Cortex of kidney (tissue), 1 donor: ENCODE measurements at places on chromosomes 7 and 10.

DNA sequence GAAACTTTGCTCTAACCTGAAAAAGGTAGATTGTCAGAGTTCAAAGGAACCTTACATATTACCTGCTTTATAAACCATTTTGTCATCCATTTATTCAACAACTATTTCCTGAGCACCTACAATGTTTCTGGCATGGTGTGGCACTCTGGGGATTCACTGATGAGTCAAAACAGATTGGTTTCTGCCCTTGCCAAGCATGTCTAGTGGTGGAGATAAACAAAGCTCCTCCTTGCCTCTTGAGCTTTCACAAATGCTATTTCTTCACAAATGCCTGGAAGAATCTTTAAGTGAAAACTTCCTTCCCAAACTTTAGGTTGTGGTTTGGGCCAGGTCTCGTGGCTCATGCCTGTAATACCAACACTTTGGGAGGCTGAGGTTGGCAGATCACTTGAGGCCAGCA, 85.1 kb upstream of the RELN start:
- no peak for DNase-seq

GRCh38 chr10:120555842-120556532, 99.0 kb downstream of the PLPP4 start:
- DNase-seq = no peak

GRCh38 chr10:91493313-91493712, 83.2 kb downstream of the HECTD2 start:
- no peak for DNase-seq

- no peak for DNase-seq
Measured at GRCh38 chr7:127287133-127287532, 34.4 kb upstream of the GRM8 start.

DNA sequence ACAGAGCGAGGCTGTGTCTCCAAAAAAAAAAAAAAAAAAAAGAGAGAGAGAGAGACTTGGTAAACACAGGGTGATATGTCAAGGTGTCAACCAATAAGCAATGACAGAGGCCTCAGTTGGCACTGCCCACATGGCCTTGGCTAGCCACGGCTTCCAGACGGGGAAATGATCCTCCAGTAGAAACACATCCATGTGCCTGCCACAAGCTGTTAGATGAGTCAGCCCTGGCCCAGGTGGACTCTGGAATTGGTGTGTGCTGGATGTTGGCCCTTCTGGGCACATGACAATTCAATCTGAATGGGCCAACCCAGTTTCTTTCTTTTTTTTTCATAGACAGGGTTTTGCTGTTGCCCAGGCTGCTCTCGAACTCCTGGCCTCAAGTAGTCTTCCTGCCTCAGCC, 13.7 kb downstream of the RFC2 start:
- DNase-seq = no peak

DNA sequence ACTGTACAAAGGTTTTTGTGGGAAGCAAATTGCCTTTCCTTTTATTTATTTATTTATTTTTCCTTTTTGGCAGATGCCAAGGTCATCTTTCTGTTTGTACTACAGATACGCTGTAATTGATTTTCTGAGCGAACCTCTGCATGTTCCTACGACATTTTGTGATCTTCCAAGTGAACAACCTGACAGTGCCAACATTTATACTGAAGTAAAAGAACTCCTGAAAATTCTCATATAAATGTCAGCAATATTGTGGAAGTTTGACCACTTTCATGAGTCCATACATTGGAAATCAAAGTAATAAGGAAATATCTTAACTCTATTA, 86.8 kb upstream of the EEPD1 start:
- DNase-seq = no peak

GRCh38 chr10:4070921-4071660, 286.1 kb upstream of the KLF6 start:
- DNase-seq = no peak

DNA sequence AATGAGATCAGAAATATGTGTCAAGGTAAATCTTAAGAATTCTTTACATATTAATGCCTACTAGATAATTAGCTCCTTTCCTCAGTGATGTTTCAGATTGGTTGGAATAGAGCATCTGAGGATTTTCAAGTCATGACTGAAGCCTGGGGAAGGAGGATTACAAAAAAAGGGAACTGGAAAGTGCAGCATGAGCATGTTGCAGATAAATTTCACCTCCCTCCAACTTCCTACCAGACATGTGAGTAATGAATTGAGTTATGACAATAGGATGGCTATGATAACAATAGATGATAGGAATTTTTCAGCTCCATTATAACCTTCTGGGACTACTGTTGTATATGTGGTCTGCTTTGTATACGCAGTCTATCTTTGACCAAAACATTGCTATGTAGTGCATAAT, 104.2 kb upstream of the RAB18 start:
- DNase-seq = no peak

DNA sequence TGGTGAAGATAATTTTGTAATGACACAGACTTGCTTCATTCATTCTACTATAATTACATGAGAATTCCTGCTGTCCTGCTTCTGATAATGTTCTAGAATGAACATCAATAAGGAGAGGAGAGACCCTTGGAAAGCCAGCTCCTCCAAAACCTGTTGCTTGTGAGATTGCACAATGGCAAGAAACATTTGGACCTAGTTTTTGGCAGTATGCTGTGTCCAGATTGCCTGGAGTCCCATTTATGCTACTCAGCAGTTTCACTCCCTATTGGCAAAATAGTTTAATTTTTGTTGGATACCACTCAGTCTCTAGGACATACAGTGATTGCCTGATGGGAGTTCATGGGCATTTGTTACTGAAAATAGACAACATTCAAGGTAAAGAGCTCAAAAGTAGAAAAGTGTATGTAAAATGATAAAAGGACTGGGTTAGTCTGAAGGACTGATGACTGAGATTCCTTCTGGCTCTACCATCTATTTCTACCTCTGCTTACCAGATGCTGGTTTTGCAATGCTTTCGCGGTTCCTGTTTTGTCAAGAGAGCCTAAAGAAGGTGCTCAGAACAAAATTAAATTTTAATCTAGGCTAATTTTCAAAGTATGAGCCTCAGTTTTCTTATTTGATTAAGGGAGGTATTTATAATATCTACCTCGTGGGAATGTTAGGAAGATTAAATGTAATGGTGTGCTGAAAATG, 8.0 kb upstream of the ACTR3B start:
- DNase-seq = no peak

GRCh38 chr10:94879214-94879613, 59.2 kb upstream of the CYP2C9 start:
- no peak for DNase-seq

DNA sequence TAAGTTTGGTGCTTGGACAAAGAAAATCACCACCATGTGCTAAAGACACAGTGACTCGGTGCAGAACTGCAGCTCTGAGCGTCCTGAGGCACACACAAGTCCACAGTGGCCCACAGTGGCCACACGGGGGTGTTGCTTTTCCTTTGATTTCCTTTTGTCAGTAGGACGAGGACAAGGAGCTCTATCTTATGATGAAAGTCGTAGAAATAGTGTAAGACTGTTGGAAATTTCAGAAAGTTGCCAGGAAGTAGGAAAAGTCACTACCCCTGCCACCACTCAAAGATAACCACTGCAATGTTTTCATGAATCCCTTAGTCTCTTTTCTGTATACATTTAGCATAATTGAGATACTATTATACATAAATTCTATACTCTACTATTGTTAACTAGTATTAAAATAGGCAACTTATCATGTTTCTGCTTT, 146.0 kb downstream of the TNS3 start:
- no peak for DNase-seq

DNA sequence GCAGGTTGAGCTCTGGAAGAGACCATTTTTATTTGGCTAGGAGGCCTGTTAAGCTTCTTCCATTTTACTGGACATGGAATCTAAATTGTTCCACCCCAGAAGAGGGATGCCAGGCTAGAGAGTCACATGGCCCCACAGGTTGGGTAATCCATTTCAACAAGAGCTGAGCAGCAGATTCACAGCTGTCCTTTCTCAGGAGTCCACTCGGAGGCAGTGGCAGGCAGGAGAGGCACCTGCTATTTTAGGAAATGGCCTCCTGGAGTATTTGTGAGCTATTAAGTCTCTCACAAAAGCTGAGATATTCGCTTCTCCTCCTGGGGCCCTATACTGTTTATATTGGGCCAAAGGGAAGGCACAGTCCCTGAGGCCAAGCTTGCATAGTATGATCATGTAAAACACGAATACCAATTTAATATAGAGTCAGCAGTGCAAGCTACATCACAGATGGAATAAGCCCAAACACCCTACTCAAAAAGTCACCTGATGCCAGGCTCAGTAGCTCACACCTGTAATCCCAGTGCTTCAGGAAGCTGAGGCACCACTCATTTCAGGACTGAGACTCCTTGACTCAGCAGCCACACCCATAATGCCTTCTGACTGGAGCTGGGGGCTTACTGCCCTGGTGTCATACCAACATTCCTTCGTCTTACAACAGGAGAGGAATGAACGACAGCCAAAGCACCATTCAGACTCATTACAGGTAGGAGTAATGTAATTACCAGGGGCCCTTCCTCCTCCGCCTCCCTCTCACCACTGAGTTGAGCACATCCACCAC, 124.1 kb downstream of the LMBR1 start:
- DNase-seq = no peak

GRCh38 chr7:43876976-43877745, 7.8 kb upstream of the MRPS24 start:
- no peak for DNase-seq

DNA sequence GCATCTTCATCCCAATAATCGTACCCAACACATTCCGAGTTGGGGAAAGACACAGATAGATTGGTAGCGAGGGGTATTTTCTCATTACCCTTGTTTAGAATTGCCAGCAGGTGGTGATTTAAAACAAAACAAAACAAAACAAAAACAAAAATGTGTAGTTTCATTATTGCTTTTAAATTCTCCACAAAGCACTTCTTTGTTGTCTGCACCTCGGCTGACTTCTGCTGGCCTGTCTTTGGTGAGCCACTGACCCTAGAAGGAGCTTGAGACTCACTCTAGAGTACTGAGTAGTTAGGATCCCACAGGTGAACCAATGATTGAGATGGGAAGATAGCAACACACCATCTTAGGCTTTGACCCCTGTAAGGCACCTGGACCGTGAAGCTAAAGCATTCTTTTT, 105.4 kb upstream of the BET1 start:
- no peak for DNase-seq

- no peak for DNase-seq
Measured at GRCh38 chr7:64747802-64748201, 46.4 kb upstream of the ZNF138 start.

- no peak for DNase-seq
Measured at GRCh38 chr7:132108563-132108962, 467.7 kb downstream of the PLXNA4 start.

DNA sequence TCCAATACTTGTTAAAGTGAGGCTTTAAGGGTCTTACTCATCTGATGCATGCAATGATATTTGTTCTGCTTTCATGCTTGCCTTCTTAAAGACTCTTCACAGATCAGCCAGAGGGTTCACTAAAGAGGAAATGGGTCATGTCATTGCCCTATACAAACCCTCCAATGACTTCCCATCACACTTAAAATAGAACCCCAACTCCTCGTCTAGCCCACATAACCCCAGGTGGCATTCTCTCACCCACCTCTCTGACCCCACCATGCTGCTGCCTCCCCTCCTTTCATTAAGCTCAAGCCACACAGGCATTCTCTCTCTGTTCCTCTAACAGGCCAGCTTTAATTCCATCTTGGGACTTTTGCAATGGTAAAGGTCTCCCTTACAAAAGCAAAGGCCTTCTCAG, 253.6 kb downstream of the GRID1 start:
- no peak for DNase-seq

DNA sequence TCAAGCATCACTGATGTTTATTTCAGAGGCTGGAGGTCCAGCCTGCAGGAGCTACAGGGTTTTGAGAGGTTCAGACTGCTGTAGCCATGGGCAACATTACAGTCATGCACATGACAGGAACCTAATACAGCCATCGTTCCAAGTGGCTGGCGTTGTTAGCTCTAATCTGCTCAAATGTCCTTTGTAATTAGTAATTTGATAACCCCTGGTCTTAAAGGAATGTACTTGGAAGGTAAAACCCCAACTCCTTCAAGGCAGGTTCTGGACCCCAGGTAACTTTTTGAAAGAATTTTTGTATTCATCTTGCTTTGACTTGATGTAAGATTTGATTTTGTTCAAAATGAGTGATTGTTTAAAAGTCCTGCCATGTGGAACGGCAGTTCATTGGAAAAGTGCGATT, 34.7 kb upstream of the FOXI2 start:
- DNase-seq = no peak

- DNase-seq = no peak
Measured at GRCh38 chr10:71534568-71535194, 138.0 kb downstream of the CDH23 start.

DNA sequence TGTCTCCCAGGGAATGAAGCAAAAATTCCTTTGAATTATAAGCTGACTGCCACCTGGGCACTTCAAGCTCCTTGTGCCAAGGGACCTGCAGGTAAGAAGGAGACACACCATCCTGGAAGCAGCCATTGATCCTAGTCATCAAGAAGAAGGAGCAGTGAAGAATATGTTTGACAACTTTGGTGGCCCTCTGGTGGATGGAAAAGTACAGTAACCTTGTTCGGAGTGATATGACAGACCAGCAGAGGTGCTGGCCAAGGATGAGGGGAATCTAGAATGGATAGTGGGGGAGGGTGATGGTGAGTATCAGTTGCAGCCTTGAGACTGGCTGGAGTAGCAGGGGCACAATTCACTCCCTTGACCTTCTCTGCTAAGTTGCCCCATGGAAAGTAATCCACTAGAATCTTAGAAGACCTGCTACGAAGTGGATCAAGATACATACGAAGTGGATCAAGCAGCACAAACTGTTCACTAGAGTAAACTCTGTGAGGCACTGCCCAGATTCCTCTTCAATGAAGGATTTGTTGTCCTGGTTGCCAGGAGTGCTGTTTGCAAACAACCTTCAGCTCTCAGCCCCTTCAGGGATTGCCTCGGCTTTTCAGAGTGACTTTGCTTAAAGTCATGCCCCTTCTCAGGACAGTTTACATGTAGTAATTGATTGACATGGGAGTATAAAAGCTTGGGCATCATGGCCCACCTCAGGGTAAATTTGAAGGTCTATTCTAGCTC, 44.8 kb upstream of the ORC5 start:
- no peak for DNase-seq

GRCh38 chr7:104153287-104153686, 54.5 kb downstream of the ORC5 start:
- no peak for DNase-seq

GRCh38 chr10:121679916-121680315, 81.7 kb upstream of the FGFR2 start:
- DNase-seq = no peak

DNA sequence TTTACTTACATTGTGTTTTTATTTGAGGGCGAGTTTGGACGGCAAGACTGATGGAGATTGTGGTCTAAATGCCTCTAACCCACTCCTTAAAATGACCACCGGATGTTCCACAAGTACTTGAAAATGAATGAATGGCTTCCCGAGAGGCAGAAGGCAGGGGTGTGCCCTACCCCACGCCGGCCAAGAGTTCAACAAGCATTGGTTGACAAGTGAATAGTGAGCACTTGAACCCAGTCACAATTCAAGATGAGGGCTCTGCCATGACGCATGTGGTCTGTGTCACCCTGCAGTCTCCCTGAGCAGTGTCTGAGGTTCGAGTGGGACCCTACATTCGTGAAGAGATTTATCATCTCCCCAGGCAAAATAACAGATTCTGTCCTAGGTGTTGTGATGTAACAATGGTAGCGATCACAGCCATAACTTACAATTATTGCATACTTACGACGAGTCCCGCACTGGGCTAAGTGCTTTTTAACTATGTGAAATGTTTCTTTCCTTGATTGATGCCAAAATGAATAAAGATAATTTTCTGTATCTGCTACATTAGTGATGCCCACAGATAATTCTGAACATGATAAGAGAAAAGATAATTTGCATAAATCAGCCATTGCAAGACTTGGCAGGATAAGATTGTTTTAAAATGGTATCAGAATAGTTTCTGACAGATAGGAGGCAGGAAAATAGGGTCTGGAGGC, 305.4 kb downstream of the WDR37 start:
- no peak for DNase-seq

GRCh38 chr7:36311539-36311938, 78.1 kb upstream of the ANLN start:
- DNase-seq = no peak
